ENCODE measurements at places on chromosomes 7 and 10.

- no peak for DNase-seq
Observed at GRCh38 chr10:89158446-89158845, 48.7 kb downstream of the CH25H start.

GRCh38 chr7:123746055-123746454 lies 2.7 kb downstream of the WASL start:
- DNase-seq: no peak

- no peak for DNase-seq
Observed at GRCh38 chr10:52465202-52465601, 151.1 kb downstream of the DKK1 start.

- no peak for DNase-seq
Observed at GRCh38 chr7:97466999-97467740, 264.7 kb upstream of the TAC1 start.
